ENCODE measurements at places on chromosomes 5 and 9. TPM values are rescaled to one million over a fixed set of nuclear protein-coding genes. Genes with fewer than 3 reads are reported as not detected.

DNA sequence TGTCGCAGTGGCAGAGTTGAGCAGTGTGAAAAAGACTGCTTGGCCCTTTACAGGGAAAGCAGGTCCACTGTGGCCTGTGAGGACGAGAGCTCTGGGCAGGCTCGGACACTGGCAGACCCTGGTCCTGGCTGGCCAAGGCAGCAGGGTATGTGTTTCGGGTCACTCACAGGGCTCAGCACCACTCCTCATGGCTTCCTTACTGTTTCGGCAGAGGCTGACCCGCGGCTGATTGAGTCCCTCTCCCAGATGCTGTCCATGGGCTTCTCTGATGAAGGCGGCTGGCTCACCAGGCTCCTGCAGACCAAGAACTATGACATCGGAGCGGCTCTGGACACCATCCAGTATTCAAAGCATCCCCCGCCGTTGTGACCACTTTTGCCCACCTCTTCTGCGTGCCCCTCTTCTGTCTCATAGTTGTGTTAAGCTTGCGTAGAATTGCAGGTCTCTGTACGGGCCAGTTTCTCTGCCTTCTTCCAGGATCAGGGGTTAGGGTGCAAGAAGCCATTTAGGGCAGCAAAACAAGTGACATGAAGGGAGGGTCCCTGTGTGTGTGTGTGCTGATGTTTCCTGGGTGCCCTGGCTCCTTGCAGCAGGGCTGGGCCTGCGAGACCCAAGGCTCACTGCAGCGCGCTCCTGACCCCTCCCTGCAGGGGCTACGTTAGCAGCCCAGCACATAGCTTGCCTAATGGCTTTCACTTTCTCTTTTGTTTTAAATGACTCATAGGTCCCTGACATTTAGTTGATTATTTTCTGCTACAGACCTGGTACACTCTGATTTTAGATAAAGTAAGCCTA, 15.7 kb downstream of the SQSTM1 start:
- no peak for DNase-seq

DNA sequence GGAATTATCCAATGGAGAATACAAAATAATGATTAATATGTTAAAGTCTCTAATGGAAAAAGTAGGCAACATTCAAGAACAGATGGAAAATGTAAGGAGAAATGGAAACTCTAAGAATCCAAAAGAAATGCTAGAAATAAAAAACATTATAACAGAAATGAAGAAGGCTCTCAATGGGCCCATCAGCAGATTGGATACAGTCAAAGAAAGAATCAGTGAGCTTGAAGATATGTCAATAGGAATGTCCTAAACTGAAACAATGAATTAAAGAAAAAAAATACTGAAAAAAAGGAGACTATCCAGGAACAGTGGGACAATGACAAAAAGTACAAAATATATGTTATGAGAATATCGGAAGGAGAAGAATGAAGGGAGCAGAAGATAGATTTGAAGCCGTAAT, 193.1 kb downstream of the DAB2IP start:
- no peak for DNase-seq

TSTD2 gene
- total RNA-seq: 28.0 TPM

- no peak for DNase-seq
These were observed 208.0 kb upstream of the TRIM32 start for GRCh38 chr9:116479056-116479544.

- DNase-seq: no peak
These were observed 4.2 kb upstream of the ZNF366 start for GRCh38 chr5:72511366-72511765.

CNTNAP3 gene
- 2.3 TPM for total RNA-seq

SARDH gene
- total RNA-seq: 15.2 TPM

MCIDAS gene
- not detected for total RNA-seq

TRPM3 gene
- total RNA-seq: 1.4 TPM

TEX48 gene
- total RNA-seq: not detected

COMMD10 gene
- total RNA-seq: 53.7 TPM

DNA sequence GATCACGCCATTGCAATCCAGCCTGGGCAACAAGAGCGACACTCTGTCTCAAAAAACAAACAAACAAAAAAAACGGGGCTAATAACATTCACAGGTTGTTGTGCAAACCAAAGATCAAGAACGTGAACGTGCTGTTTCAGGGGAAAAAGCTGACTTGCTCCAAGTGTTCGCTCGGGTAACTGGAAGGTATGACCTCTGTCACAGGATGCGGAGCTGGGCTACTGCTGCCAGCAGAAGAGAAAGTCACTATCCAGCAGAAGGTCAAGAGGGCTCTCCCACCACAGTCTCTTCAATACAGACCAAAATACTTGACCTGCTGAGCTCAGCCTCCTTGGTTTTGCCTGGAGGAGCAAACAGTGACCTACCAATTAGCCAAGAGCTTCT, 59.7 kb downstream of the ABCA1 start:
- no peak for DNase-seq

DNA sequence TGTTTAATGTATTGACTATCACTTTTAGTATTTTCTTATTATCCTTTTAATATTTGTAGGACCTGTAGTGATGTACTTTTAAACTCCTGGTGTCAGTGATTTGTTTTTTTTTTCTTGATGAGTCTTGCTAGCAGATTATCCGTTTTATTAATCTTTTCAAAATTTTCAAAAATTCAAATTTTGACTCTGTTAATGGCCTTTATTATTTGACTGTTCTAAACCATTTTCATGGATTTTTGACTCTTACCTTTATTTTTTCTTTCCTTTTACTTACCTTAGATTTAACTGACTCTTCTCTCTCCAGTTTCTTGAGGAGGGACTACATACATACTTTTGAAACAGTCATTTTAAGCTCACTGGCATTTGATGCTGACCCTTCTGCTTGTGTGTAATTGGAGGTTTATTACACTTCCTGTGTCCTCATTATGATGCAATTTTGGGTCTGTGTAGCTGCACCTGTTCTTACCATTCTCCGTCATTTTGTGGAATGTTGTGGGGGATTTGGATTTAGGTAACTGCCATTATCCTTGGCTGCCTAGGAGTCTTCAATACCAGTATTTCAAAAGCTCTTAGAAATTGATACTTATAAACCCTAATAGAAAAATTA, 32.0 kb upstream of the EXOC3 start:
- no peak for DNase-seq
